ENCODE measurements at places on chromosomes 11 and 22. TPM values are rescaled to one million over a fixed set of nuclear protein-coding genes. Genes with fewer than 3 reads are reported as not detected.

Gene BARX2
- not detected for total RNA-seq

Gene SLN
- total RNA-seq = not detected

Gene MCM5
- 28.3 TPM for total RNA-seq

Gene CNIH2
- total RNA-seq = 61.3 TPM

Gene IFT27
- total RNA-seq = 54.2 TPM

Gene GAL
- 37.6 TPM for total RNA-seq

GRCh38 chr11:6703247-6704063, 20.3 kb upstream of the MRPL17 start:
- H3K27me3 ChIP-seq = peaks cover 2% of the 10 kb centered on the region
- no peak overlapping the region for H3K27ac ChIP-seq
- peak; percentile 53 for DNase-seq
- peaks cover 8% of the 10 kb centered on the region for H3K4me1 ChIP-seq
- H3K36me3 ChIP-seq = no peaks in the 10 kb centered on the region

DNA sequence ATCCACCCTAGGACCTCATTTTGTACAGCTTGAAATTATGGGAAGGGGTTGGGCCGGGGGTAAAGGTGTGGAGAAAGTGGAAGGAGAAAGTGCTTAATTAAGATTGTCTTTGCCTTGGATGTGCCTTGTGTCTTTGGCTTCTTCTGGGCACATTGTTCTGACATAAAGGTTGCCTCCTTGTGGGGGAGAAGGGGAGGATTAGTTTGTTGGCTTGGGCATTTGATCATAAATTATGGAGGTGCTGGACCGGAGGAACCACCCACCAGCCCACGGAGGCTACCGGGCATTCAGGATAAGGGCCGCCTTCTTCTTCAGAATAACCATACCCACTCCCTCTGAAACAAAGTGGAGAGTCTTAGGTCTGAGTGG, 1.3 kb downstream of the PAFAH1B2 start:
- DNase-seq = no peak
- peak overlapping the region; percentile 99 for H3K27ac ChIP-seq
- peak overlapping the region; percentile 100 for H3K4me3 ChIP-seq
- peaks cover 5% of the 10 kb centered on the region for H3K36me3 ChIP-seq
- H3K27me3 ChIP-seq = peaks cover 9% of the 10 kb centered on the region

GRCh38 chr11:87355596-87355995, 317.9 kb downstream of the TMEM135 start:
- no peak overlapping the region for H3K4me3 ChIP-seq
- H3K36me3 ChIP-seq = no peaks in the 10 kb centered on the region
- no peak for DNase-seq
- no peak overlapping the region for H3K27ac ChIP-seq
- peaks cover 5% of the 10 kb centered on the region for H3K27me3 ChIP-seq
- H3K4me1 ChIP-seq = no peaks in the 10 kb centered on the region

DNA sequence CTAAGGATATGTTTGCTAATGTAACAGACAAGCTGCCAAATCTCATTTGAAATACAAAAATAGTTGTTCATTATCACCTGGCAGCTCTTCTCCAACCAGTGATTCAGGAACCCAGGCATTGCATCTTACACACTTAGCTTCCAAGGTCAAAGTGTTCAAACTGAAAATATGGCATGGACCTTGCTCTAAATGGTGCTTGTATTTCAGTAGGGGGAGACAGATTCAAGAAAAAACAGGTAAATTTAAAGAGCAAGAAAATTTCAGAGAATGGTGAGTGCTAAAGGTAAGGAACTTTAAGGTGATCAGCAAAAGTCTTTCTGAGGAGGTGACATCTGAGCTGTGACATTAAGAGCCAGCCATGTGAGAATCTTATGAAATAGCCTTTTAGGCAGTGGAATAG, 82.8 kb upstream of the E2F8 start:
- no peak overlapping the region for H3K27ac ChIP-seq
- H3K36me3 ChIP-seq = peaks cover 7% of the 10 kb centered on the region
- no peak for DNase-seq
- no peak overlapping the region for H3K4me3 ChIP-seq
- H3K27me3 ChIP-seq = no peaks in the 10 kb centered on the region
- no peaks in the 10 kb centered on the region for H3K4me1 ChIP-seq

GRCh38 chr11:135004495-135004894, 592.5 kb upstream of the B3GAT1 start:
- H3K36me3 ChIP-seq = no peaks in the 10 kb centered on the region
- no peak overlapping the region for H3K4me3 ChIP-seq

GRCh38 chr11:24411791-24412190, 85.1 kb upstream of the LUZP2 start:
- no peaks in the 10 kb centered on the region for H3K4me1 ChIP-seq
- no peak for DNase-seq
- no peak overlapping the region for H3K4me3 ChIP-seq
- H3K27ac ChIP-seq = no peak overlapping the region
- H3K36me3 ChIP-seq = no peaks in the 10 kb centered on the region

DNA sequence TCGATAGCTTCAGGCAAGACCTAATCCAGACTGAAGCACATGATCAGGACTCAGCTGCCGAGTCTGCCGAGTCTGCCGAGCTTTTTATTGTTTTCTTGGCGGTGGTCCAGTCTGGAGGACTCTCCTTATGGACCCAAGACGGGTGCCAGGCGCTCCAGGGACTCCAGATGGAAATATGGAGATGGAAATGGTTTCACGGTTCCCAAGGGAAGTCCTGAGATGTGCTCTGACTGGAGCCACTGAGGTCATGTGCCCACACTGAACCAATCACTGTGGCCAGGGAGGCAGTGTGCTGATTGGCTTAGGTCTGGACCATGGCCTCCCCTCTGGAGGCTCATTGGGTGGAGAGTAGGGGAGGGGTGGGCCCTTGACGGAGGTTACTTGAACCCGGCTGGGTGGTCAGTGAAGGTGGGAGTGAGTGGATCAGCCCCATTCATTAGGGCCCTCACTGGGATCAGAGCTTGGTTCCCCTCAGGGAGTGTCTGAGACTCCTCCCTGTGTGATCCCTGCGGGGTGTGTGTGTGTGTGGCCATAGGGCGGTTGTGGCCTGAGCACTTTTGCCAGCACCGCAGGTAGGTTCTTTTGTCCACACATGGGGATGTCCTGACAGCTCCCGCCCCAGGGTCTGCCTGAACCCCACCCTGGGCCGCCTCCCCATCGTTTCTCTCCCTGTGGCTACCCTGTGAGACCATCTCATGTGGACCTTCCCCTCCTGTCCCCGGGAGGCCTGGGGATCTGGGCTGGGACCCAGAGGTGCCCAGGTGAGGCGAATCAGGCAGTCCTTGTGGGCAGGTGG, 14.0 kb downstream of the RPS6KA4 start:
- no peak overlapping the region for H3K27ac ChIP-seq
- DNase-seq = no peak
- no peaks in the 10 kb centered on the region for H3K4me1 ChIP-seq
- H3K27me3 ChIP-seq = peaks cover 7% of the 10 kb centered on the region
- no peaks in the 10 kb centered on the region for H3K36me3 ChIP-seq

- DNase-seq = no peak
- no peaks in the 10 kb centered on the region for H3K36me3 ChIP-seq
- no peak overlapping the region for H3K27ac ChIP-seq
These were observed 18.9 kb upstream of the MOB2 start for GRCh38 chr11:1505480-1505879.

DNA sequence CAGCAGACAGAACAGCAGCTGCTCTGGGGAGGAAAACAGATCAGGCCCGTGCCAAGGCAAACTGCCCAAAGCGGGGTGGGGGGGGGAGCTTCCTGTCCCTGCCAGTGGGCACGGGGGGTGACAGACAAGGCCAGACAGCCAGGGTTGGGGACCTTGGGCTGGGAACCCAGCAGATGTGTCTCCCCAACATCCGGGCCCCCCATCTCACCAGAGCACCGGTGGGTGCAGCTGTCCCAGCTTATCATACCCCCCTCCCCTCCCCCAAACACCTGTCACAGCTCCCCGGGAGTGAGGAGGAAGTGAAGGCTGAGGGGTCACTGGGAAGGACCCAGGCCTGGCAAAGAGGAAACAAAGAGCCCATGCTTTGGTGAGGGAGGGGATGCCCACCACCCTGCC, 1.3 kb downstream of the PPP1R14B start:
- H3K36me3 ChIP-seq = no peaks in the 10 kb centered on the region
- peak overlapping the region; percentile 88 for H3K4me3 ChIP-seq
- peaks cover 7% of the 10 kb centered on the region for H3K27me3 ChIP-seq
- peak overlapping the region; percentile 77 for H3K27ac ChIP-seq

GRCh38 chr11:56410801-56411200, 1.7 kb upstream of the OR5AL1 start:
- H3K4me3 ChIP-seq = no peak overlapping the region
- H3K27me3 ChIP-seq = no peaks in the 10 kb centered on the region
- peaks cover 3% of the 10 kb centered on the region for H3K4me1 ChIP-seq
- no peak overlapping the region for H3K27ac ChIP-seq
- no peaks in the 10 kb centered on the region for H3K36me3 ChIP-seq
- DNase-seq = no peak

DNA sequence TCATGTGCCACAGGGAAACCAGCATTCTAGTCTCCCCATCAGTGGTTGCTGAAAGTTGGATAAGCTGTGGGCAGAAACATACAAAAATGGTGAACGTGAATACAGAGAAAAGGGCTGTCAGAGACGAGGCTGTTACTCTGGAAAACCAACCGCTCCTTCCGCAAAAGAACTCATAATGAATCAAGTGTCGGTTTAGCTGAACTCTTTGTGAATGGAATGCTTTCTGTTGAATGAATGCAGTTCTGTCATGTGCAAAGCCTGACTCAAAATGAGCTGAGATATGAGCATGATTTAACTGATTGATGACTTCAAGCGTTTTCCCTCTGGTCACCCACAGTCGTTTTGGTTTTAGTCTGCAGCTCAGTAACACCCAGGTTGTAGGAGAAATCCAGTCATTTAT, 298.3 kb downstream of the ETS1 start:
- DNase-seq = no peak
- H3K4me1 ChIP-seq = no peaks in the 10 kb centered on the region
- no peak overlapping the region for H3K27ac ChIP-seq
- H3K27me3 ChIP-seq = peaks cover 4% of the 10 kb centered on the region

All from glutamatergic neuron (in vitro differentiated cells).